ENCODE measurements at places on chromosomes 11 and 22.

- no peak for DNase-seq
These were observed 23.7 kb upstream of the OR5B12 start for GRCh38 chr11:58465690-58466089.

DNA sequence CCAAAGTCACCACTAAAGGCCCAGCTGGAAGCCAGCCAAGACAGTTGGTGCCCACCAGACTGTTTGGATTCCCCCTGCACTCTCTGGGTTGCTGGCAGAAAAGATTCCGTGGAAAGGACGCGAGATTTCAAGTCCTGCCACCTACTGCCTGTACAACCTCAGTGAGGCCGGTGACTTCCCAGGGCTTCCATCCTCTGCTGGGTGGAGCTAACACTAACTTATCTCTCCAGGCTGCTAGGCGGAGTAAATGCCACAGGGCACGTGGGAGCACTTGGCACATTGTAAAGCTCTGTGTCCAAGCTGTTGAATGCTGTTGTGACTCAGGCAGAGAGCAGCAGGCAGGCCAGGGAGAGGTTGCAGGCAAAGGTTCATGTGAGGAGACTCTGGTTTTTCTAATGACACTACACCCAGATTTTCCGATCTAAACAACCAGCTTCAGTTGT is 50.9 kb upstream of the CDON start:
- no peak for DNase-seq

DNA sequence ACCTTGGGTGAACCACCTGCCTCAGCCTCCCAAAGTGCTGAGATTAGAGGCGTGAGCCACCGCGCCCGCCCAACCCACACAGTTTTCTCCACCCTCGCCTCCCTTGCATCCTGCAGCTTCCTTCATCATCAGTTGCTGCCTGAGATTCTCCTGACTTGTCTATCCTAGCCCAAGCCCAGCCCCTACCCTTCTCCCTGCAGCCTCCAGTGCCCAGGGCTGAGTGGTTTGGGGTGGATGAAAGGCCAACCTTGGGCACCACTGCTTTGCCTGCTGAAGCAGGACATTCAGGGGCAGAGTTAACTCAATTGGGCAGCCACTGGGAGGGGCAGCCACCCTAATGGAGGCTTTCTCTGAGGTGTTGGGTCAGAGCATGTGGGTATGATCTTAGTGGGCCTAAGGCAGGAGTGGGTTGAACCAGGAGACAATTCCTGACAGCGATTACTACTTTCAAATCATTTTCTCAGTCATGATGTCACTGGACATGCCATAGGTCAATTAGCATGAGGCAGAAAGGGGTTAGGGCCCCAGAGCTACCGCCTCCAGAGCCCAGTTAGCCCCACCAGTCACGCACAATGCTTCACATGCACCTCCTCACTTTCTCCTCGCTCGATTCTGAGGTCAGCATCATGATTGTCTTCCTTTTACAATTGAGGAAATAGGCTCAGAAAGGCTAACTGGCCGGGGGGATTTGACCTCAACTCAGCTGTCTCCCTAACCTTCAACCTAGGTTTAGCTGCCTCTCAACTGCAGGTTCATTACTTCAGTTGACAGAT is 1.0 kb upstream of the FKBP2 start:
- no peak for DNase-seq

DNA sequence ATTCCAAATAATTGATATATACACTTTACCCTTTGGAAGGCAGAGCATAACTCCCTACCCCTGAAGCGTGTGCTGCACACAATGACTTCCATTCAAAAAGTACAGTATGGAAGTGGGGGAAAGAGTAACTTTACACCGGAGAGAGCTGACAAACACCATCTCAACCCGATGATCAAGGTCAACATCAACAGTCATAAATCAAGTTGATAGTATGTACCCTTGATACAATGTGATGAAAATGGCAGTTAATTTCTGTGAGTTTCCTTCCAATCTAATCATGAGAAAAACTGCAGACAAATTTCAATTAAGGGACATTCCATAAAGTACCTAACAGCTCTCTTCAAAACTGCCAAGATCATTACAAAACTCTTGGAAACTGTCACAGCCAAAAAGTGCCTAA is 6.0 kb upstream of the DEUP1 start:
- no peak for DNase-seq

DNA sequence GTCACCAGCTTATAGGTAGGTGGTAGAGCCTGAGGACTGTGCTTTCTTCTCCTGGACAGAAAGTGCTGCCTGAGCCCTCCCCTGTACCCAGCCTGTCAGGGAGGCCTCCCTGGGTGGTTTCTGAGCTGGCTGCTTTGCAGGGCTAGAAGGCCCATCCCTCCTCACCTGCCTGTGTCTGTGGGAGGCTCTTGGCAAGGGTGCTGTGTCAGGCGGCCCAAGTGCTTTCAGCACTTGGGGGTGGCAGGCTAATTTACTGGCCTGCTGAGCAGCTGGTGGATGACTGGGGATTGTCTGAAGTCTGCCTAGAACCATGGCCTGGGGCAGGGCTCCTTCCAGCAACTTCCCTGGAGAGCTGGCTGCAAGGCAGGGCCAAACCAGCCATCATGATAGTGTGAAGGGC is 139.0 kb upstream of the NAV2 start:
- no peak for DNase-seq

- DNase-seq = no peak
These were observed 16.6 kb downstream of the ASCC2 start for GRCh38 chr22:29821291-29822016.

DNA sequence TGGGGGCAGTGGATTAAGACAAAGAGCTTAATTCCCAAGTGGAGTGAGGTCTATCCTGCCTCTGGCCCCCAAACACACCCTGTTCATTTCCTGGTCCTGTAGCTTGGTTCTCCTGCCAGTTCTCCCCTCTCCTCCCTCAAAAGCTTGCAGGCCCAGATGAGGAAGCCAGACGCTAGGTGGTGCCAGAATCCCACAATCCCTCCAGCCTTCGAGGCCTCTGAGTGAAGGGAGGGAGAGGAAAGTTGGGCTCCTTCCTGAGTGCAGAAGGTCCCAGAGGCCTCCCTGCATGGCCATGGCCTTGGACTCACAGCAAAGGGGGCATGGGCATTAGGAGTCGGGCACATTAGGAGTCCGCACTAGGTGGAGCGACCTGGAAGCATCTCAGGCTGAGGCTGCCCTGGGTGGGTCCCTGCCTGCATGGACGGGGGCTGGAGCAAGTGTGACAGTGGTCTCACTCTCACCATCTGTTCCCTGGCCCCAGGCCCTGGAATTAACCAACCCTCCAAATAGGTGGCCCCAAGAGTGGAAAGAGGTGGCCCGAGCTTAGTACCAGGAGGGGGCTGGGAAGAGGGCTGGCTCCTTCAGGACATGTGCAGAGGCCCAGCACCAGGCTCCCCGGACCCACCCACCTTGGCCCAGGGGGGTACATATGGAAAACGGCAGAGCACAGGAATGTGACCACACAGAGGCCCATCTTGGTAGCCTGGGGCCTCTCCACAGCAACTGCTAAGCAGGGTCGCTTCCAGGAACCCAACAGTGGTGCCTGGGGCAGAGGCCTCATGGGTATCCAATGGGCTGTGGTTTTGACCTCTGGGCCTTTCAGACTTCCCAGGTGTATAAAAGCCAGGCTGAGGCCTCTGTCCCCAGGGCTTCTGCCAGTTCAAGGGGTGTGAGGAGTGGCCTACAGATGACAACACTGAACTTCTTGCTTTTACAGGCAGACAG is 5.2 kb downstream of the FXYD2 start:
- no peak for DNase-seq

DNA sequence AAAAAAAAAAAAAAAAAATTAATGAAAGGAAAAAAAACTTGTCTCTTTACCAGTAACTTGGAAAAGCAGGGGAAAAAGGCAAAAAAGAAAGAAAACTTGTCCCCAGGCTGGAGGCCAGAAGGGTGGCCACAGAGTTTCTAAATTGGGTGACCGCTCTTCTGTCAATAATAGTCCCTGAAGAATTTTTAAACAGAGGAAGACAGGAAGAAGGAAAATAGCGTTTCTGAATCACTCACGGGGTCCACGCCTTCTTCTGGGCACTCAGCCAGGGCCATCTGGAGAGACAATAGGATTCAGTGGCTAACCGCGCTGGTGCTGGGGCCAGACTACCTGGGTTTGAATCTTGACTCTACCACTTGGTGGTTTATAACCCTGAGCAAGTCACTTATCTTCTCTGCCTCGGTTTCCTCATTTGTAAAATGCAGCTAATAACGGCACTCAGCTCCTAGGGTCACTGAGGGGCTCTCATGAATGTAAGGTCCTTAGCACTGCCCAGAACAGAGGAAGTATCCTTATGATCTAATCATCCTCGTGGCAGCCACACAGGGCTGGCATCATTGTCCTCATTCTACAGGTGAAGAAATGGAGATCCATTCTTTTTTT is 7.0 kb downstream of the C11orf86 start:
- DNase-seq = no peak

DNA sequence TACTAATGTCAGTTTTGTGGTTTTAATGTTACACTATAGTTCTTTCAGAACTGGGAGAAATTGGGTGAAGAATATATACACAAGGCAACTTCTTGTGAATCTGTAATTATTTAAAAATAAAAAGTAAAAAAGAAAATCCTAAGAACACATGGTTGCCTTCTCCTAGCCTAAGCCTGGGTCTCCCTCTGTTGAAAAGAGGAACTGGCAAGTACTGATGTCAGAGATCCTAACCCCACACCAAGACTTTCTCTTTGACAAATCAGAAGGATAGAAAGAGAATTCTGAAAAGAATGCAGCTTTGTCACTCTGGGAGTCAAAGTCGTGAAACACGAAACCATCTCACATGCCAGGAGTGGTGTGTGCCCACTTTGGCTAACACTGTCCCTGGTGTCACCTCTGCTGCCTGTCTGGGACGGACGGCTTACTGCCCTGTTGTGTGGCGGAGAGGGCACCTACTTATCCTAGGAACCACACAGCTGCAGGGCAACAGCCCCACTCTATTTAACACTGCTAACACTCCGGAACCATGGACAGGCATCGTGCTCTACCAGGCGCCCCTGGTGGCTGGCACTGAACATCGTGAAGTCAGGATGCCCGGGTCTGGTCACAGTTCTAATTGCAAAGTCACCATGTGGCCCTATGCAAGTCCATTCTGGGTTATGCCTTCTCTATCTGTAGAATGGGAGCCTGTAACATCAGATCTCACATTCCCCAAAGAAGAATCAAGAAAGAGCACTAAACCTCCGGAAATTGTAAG is 108.7 kb upstream of the CD82 start:
- DNase-seq = no peak

- DNase-seq = no peak
These were observed 5.2 kb downstream of the IGSF9B start for GRCh38 chr11:133951327-133952198.

- DNase-seq = no peak
These were observed 42.6 kb upstream of the LMO2 start for GRCh38 chr11:33934450-33934849.

- DNase-seq = no peak
These were observed 9.4 kb downstream of the BMAL1 start for GRCh38 chr11:13287036-13287435.

- DNase-seq = no peak
These were observed 22.6 kb downstream of the FADD start for GRCh38 chr11:70225681-70226177.

DNA sequence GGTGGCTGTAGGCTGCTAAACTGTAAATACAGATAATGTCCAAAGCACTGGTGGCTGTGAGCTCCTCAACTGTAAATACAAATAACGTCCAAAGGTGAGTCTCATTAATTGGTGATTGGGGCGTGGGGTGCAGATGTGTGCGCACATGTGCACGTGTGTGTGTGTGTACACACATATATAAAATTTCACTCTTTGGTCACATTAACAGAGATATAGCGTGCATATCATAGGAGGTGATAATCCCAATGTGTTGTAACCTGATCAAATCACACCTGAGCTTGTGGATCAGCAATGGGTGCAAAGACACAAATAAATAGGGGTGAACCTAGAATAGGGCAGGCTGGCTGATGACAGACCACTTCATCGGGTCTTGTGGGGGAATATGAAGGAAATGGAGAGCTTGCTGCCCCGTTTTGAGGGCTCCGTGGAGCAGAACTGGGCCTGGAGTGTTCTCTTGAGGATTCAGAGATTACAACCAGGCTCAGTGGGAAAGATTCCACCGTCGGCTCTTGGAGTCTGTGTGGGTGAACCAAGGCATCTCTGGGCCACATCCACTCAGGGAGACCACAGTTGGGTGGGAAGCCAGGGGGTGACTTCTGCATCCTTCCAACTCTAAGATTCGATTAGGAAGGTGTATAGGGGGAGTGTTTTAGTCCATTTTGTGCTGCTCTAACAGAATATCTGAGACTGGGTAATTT is 24.9 kb upstream of the OSBPL5 start:
- DNase-seq = no peak

GRCh38 chr22:49884503-49885260 is 31.0 kb downstream of the ZBED4 start:
- DNase-seq = no peak

- no peak for DNase-seq
These were observed 7.9 kb downstream of the GNB1L start for GRCh38 chr22:19846620-19847344.

- no peak for DNase-seq
These were observed 20.9 kb upstream of the DENND5A start for GRCh38 chr11:9285850-9286587.

DNA sequence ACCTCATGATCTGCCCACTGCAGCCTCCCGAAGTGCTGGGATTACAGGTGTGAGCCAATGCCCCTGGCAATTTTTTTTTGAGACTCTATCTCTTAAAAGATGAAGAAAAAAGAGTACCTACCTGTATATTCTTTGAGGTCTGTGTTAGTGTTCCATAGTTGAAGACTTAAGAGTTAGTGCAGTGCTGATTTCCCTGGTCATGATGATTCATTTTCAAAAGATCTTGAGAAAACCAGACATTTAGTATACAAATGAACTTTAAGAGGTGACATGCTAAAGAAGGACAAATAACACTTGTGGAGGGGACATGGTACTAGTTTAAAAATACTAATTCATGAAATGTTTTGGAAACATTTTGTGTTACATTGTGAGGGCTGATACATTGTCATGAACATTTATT is 17.7 kb downstream of the CBL start:
- no peak for DNase-seq

DNA sequence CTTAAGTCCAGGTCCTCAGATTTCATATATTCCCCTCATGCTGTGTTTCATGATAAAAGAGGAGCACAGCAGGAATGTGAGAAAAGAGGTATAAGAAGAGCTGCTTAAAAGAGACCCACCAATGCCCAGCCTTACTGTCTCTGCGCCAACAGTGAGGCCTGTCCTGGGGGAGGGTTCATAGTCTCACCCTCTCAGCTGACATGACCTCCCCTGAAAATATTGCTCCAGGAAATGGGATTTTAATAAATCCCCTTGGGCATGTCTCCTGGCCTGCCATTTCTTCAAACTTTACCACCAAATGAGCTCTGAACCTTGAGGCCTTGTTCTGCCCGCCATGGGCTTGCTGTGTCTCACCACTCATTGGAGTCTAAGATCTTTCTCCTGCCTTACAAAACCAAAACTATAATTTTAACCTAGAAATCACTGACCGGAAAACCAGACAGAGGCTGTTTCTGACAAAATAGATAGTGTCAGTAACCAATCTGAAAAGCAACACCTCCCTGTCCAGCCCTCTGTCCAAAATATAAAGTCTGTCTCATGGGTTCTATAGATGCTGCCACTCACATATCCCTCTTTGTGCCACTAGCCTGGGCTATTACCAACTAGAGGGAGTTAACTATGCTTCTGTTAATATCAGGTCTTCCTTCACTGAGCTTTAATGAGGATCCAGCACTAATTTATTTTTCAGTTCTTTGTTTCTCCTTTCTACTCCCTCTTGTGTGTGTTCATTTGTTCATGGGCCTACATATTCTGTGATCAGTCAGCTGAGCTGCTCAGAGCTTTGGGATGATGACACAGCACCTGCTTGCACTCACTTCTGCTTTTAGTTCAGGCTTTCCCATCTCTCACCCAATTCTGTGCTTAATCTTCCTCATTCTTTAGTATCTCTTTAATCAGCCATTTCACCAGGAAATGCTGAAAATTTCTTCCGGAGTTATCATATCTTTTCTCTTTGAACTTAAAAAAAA is at the start of gene OR2AG2:
TSS of gene OR2AG2 (minus strand) at position 51 of the 968 bp plus-strand sequence. CDS start 3,019 bp downstream, outside the sequence.
- DNase-seq = no peak

Data from activated T-cell treated with anti-CD3 and anti-CD28 coated beads for 1 hour (primary cell).